ENCODE measurements at places on chromosomes 4 and X.

- DNase-seq: peak; percentile 21
Measured at GRCh38 chrX:108261549-108262203, 170.1 kb downstream of the ATG4A start.

- DNase-seq: no peak
Measured at GRCh38 chr4:181745933-181746625, 497.1 kb upstream of the TENM3 start.

DNA sequence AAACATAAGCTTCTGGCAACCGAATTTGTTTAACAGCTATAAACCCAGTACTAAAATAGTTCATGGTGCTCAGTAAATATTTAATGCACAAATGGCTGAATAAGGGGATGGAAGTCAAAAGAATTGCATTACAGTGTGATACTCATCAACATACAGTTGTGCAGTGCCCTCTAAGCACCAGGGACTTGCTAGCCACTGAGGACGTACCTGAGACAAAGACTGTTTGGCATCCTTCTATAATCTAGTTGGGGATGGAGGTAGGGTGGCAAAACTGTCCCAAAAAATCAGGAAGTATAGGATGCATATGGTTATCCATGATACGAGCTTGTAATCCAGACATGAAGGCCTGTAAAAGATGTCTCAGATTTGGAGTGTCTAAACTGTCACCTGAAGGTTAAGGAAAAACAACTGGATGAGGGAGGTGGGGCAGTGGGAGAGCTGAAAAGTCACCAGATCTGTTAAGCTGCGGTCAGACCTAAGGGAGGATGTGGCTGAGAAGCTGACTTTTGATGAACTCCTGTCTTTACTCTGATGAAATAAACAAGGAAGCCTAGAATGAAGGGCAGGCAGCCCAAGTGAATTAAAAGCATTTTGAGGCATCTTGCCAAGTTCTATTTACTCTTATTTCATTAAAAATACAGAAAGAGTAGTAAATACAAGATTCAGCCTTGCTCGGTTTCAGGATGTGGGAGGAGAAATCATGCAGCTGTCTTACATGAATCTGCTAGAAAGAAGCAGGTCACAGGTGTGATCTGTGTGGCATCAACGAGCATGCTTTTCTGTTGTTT, 12.0 kb upstream of the CD38 start:
- DNase-seq: no peak

DNA sequence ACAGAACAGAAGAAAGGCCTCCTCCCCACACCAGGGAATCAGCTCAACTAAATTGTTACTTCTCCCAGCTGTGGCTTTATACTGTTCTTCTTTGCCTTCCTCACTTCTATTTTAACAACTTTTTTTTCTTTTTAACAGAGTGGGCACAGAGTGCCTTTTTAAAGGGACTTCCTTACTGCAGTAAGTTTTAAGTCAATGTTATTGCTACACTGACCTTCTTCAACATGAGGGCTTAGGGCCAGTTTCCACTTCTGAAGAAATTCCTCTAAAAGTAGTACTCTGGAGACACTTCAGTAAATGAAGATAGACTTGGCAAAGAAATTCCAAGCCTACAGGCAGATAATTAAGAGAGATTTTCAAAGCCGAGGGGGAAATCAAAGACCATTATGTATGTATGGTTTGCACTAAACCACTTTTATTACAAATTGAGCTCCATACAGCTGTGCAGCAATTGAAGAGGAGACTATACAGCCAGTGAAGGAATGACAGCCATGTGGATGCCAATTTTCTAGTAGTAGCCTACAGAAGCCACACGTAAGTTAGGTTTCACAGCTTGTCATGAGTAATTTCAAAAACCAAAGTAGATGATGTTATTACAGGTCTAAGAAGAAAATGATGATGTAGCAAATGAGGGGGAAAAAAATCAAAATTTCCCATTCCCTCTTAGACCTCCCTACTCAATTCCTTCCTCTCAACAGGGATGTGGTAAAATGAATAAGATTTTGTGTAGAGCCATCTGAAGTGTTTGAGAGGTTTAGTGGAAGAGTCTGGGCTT, 36.9 kb upstream of the RASGEF1B start:
- no peak for DNase-seq
